ENCODE measurements at places on chromosomes 12 and 14.

DNA sequence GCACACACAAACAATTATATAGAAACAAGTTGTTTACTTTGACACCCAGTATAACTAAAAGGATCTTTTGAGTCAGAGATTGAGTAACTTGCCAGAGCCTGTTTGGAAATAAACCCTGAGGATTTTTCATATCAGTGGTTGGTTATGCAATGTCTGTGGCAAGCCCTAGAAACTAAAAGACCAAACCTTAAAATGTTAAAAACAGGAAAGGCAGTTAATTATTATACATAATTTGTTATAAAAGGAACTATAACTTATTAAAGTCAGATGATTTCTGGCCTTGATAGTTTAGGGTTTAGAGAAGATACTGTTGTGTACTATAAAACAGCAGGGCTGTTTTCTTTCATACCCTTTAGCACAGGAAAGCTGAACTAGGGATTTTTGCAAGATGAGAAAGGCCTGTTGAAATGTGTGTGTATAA, 44.1 kb downstream of the PSEN1 start:
- DNase-seq: no peak

DNA sequence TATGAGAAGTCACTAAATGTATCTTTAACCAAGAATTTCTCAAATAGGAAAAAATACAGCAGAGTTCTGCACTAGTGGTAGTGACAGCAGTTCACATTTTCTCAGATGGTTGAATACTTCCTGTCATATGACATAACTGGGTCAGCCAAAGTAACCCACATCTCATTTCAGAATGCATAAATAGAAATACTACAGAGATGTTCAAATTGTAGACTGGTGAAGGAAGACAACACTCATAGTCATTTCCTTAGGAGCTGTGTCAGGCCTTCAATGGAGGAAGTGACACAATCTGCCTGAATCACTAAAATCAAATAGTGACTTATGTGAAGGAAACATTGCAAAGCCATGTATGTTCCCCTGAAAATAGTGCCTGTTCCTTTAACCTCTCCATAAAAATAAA, 32.4 kb downstream of the FERMT2 start:
- no peak for DNase-seq

- no peak for DNase-seq
Observed at GRCh38 chr14:71726580-71727021, 205.6 kb upstream of the RGS6 start.

DNA sequence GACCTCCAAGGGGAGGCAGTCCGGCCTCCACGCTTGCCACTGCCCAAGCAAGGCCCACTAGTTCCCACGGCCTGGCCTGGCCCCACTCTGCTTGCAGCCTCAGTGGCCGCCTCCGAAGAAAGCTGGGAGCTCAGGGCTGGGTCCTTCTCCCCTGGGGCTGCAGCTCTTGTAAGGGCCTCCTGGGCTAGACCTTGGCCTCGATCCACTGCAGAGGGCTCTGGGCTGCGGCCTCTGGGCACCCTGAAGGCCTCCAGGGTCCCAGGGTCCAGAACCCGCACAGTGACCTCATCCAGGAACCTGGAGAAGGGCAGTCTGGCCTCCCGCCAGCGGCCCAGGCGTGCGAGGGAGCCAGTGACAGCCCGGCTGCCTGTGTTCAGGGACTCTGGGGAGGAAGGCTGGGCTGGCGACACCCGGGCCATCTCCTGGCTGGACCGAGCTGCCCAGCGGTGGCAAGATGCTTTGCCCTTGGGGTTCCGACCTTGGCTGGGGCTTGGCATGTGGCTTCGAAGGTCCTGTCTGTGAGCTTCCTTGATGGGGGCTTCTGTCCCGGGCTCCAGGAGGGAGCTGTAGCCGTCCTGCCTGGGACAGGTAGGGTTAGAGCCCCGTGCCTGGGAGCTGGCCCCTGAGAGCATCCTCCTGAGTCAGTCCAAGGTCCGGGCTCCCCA, 9.8 kb downstream of the BEGAIN start:
- DNase-seq: no peak

GRCh38 chr12:68221497-68221896, 4.1 kb downstream of the IL26 start:
- DNase-seq: no peak

- DNase-seq: no peak
Observed at GRCh38 chr12:40436564-40436963, 211.8 kb downstream of the LRRK2 start.

DNA sequence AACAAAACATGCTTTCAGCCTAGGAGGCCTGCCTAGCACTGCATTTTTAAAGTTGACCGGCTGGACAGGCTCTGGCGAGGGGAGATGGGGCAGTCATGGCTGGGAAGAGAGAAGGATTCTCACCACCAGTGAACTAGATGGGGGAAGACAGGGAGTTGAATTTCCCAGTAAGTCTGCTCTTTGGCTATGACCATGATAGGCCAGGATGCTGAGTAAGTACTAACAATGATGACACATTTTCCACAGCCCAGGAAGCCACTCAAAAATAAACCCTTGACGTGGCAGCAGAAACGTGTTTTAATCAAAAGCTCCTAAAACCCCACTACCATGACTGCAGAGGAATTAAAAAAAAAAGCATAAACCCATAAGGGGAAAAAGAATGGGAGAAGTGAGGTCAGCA, 19.0 kb downstream of the KCTD10 start:
- DNase-seq: no peak

GRCh38 chr12:46376579-46376978, 4.0 kb upstream of the SLC38A2 start:
- no peak for DNase-seq

DNA sequence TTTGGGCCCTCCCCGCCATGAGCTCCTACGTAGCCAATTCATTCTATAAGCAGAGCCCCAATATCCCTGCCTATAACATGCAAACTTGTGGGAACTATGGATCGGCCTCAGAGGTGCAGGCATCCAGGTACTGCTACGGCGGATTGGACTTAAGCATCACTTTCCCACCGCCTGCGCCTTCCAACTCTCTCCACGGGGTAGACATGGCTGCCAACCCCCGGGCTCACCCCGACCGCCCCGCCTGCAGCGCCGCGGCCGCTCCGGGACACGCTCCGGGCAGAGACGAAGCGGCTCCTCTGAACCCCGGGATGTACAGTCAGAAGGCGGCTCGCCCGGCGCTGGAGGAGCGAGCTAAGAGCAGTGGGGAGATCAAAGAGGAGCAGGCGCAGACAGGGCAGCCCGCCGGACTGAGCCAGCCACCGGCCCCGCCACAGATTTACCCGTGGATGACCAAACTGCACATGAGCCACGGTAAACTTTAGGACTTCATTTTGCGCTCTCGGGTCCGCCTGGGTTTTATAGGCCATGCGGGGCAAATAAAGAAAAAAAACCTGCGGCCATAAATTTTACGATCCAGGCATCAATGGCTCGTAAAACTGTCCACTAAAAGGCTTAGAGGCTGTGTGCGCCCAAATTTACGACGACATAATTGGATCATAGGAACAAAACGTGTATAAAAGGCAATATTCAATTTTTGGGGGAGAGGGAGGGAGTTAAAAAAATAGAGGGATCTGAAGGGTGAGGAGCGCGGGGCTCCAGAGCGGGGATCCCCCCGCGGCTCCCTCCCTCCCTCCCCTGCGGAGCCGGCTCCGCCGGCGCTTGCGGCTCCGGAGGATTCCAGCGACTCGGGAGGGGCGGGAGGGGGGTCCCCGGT, 493 bp downstream of the HOXC5 start:
- DNase-seq: no peak

DNA sequence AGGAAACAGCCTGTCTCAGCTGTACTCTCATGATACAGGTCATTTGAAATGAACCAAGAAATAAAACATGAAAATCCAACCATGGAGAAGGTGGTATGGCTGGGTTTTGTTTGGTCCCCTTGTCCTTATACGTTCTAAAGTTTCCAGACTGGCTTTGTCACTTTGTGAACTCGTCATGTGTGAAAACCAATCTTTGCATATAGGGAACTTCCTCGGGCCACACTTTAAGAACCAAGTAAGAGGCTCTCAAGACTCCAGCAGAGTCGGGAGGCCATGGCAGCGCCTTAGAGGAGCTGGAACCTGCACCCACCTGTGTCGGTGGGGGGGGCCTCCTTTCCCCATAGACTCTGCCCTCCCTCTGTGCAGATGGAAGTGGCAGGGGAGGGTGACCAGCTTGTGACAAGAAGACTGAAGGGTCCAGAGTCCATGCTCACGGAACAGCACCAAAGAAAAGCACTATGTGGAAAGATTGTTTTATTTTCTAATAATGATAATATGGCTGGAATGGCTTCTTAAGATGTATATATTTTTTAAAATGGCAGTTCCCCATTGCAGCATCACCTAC, 125.3 kb downstream of the ESRRB start:
- no peak for DNase-seq

GRCh38 chr12:1848146-1848545, 27.8 kb downstream of the LRTM2 start:
- no peak for DNase-seq

- DNase-seq: no peak
Observed at GRCh38 chr14:100747021-100747586, 20.4 kb downstream of the DLK1 start.

GRCh38 chr12:126163984-126164383, 1098.7 kb downstream of the AACS start:
- DNase-seq: no peak

- no peak for DNase-seq
Observed at GRCh38 chr12:15088105-15088504, 115.3 kb downstream of the PDE6H start.

- no peak for DNase-seq
Observed at GRCh38 chr14:84527706-84528105, 1002.2 kb upstream of the FLRT2 start.

DNA sequence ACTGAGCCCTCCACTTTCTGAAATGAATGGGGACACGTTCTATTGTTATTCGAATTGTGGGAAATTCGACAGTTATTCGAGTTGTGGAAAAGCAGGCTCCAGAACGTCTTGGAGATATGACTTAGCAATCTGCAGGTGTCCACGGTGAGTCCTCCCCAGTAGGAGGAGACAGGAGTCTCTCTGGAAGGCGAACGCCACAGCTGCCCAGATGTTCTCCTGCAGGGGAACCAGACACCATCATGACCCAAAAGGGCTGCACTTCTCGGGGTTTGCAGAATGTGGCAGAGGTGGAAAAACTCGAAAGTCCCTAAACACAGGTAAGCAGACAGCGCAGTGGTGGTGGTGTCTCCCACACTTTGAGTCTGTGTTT, 363.6 kb upstream of the SFSWAP start:
- no peak for DNase-seq

DNA sequence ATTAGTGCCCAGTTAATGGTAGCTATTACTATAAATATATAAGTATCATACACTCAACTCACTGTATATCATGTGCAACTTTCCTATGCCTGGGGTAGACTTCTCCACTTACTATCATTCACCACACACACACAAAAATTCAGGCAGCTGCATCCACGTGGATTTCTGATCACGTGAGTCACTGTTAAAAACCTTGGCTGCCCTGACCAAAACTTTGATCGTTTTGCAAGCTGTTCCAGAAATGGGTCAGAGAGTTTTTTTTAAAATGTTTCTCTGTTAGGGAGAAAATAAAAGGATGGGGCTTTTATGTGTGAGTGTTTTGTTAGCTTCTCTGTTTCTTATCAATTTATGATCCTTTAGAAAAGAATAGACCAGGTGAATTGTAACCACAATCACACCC, 198.2 kb upstream of the CNOT2 start:
- DNase-seq: no peak

GRCh38 chr14:98766818-98767217, 505.2 kb downstream of the BCL11B start:
- no peak for DNase-seq

- DNase-seq: no peak
Observed at GRCh38 chr12:77377622-77378021, 312.3 kb upstream of the E2F7 start.

DNA sequence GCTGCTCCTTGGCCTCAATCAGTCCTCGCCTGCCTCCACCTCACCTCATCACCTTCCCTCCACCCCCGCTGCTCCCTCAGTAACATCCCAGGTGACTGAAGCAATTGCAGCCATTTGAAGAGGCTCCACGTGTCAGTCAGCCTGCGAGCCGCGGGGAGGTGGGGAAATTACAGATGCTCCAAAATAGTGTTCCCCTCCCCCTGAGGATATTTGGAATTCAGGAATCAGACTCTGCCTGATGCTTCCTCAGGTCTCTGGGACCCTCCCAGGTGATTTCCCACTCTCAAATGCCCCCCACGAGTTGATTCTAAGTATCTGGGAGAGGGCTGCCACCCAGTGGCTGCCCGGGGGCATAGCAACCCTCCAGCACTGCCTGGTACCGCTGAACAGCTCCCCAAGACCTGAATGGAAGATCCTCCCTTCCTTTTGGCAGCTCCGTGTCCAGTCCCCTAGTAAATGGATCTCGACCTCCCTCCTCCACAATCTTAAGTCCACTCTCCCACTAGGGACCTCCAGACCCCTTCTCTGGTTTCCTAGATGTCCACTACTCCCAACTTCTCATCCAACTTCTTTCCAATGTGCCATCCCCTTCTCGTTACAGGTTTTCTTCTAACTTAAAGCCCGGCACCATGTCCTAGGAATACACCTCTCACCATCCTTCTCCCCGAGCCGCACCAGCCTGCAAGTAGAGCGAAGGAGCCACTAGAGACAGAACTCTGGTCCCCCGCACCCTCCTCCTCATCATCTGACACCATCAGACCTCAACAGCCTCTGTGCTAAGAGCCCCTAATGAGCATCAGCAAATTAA, 1.4 kb upstream of the ASIC1 start:
- no peak for DNase-seq

- no peak for DNase-seq
Observed at GRCh38 chr12:25269701-25270100, 19.0 kb upstream of the KRAS start.

DNA sequence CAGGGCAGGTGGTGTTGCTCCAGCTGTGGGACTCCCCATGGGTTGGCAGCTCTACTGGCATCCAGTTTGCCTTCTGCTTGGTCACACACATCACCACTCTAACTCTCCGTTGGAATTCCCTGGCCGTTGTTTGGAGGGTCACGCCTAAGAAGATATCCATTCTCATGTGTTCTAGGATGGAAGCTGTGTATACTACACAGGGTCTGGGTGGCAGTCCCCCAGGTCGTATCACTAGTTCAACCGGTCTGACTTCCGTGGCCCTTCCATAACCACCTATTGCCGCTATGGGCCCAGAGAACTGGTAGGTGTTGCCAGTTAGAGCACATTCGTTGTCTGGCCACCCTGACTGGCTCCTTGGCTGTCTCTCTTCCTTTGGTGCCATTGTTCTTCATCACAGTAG, 456.3 kb downstream of the TMEM121 start:
- DNase-seq: no peak

GRCh38 chr12:96053476-96054243, 18.3 kb upstream of the LTA4H start:
- no peak for DNase-seq

GRCh38 chr12:10082117-10082874, 16.5 kb downstream of the CLEC1A start:
- DNase-seq: no peak

- DNase-seq: no peak
Observed at GRCh38 chr12:23827353-23827752, 122.1 kb downstream of the SOX5 start.
